Stimulated activated CD8-positive, alpha-beta memory T cell treated with anti-CD3 and anti-CD28 coated beads, Interleukin-15, amount 100 ng/mL, for 24 hours (primary cell): ENCODE measurements at places on chromosomes 5 and 9.

GRCh38 chr5:159456261-159456660 lies 126.0 kb upstream of the IL12B start:
- DNase-seq = no peak

DNA sequence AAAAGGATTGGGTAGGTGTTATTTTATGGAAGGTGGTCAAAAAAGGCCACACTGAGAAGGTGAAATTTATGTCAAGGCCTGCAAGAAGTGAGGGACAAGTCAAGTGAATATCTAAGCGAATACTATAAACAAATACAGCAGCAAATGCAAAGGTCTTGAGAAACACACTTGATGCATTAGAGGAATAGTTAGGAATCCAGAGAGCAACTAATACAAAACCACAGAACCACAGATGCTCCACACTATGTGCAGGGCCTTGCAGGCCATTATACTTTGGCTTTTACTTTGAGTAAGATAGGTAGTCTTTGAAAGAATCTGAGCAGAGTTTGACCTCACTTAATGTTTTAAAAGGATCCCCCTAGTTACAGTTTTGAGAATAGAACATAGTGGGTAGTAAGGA lies 4.6 kb downstream of the ZNF622 start:
- no peak for DNase-seq

DNA sequence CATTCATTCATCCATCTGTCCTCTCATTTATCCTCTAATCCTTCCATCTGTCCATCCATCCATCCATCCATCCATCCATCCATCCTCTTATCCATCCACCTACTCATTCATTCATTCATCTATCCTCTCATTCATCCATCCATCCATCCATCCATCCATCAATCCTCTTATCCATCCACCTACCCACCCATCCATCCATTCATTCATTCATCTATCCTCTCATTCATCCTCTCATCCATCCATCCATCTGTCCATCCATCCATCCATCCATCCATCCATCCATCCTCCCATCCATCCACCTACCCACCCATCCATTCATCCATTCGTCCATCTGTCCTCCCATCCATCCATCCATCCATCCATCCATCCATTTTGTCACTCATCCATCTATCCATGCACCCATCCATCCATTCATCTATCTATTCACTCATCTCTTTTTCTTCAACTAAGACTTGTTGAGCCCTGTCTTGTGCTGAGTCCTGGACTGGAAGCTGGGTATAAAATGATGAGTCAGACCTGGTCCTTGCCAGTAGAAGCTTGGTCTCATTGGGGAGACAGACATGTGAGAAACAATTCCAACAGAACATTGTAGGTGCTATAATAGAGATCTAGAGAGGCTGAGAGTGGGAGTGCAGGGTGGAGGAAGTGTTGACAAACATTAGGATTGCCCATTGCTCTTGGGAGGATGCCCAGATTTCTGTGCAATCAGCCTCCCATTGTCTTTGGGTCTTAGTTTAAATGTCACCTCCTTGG lies 55.0 kb upstream of the IER5L start:
- no peak for DNase-seq

- no peak for DNase-seq
These were observed 100.9 kb downstream of the PIK3R1 start for GRCh38 chr5:68316469-68316868.
